Activated naive CD8-positive, alpha-beta T cell treated with anti-CD3 and anti-CD28 coated beads, Interleukin-2, amount 10 ng/mL, durations not matched to agents 7 days and 5 days (primary cell): ENCODE measurements at places on chromosomes 3 and 15. TPM values are rescaled to one million over a fixed set of nuclear protein-coding genes. Genes with fewer than 3 reads are reported as not detected.

- H3K27ac ChIP-seq = no peak overlapping the region
- no peaks in the 10 kb centered on the region for H3K27me3 ChIP-seq
- DNase-seq = no peak
Observed at GRCh38 chr3:107629566-107629965, 106.8 kb downstream of the BBX start.

Gene PIF1
- 45.8 TPM for total RNA-seq

Gene CLDN1
- not detected for total RNA-seq

GRCh38 chr3:17982211-17982880 lies 239.9 kb upstream of the TBC1D5 start:
- H3K27ac ChIP-seq = no peak overlapping the region
- DNase-seq = no peak
- H3K27me3 ChIP-seq = peaks cover 16% of the 10 kb centered on the region

- peak; percentile 78 for DNase-seq
- H3K27me3 ChIP-seq = peaks cover 49% of the 10 kb centered on the region
- no peaks in the 10 kb centered on the region for H3K36me3 ChIP-seq
- H3K27ac ChIP-seq = no peak overlapping the region
- peak overlapping the region; percentile 72 for H3K4me3 ChIP-seq
- peaks cover 2% of the 10 kb centered on the region for H3K4me1 ChIP-seq
Observed at GRCh38 chr15:40282147-40282868, 556 bp downstream of the ANKRD63 start.

DNA sequence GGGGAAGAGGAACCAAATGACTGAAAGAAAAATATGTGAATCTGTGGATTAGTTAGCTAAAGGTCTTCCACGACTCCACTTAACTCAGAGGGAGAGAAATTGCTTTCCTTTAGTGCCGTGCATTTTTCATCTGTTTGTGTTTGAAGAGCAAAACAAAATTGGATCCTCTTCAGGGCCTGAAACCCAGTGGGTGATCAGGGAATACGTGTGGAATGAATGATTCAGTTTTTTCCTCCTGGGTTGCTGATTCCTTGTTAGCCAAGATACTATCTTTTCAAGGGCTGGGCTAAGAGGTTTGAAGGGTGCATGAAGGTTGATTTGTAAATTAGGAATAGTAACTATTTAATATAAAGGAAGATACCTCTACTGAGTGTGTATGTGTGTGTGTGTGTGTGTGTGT lies 61.0 kb downstream of the TPRG1 start:
- H3K36me3 ChIP-seq = no peaks in the 10 kb centered on the region
- H3K4me1 ChIP-seq = peaks cover 5% of the 10 kb centered on the region

Gene LCTL
- not detected for total RNA-seq

Gene RTP1
- total RNA-seq = not detected

- no peak overlapping the region for H3K27ac ChIP-seq
- H3K36me3 ChIP-seq = no peaks in the 10 kb centered on the region
- no peaks in the 10 kb centered on the region for H3K4me1 ChIP-seq
- no peak overlapping the region for H3K4me3 ChIP-seq
- no peak for DNase-seq
- H3K27me3 ChIP-seq = no peaks in the 10 kb centered on the region
Observed at GRCh38 chr15:54594115-54594514, 602.6 kb downstream of the RSL24D1 start.

DNA sequence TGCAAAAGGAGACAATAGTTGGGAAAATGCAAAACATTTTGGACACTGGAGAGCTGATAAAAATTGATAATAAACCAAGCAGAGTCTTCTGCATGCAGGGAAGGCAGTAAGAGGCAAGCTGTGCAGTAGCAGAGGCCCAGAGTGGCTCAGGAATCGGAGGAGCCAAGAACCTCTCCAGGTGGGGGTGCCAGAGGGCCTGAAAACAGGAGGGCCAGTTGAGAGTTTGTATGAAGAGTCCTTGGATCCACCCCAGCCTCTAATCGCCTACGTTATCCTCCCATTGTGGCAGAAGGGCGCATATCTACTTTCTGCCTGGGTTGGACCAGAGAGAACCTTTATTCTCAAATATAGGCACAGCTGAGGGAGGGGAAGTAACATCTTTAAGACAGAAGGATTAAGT lies 48.9 kb upstream of the RBP1 start:
- no peaks in the 10 kb centered on the region for H3K36me3 ChIP-seq
- peaks cover 11% of the 10 kb centered on the region for H3K4me1 ChIP-seq
- H3K4me3 ChIP-seq = no peak overlapping the region

GRCh38 chr15:87817553-87817952 lies 439.0 kb downstream of the NTRK3 start:
- no peaks in the 10 kb centered on the region for H3K4me1 ChIP-seq
- no peaks in the 10 kb centered on the region for H3K36me3 ChIP-seq
- no peak for DNase-seq
- H3K4me3 ChIP-seq = no peak overlapping the region
- no peak overlapping the region for H3K27ac ChIP-seq

Gene USP50
- total RNA-seq = not detected

Gene DNAH12
- total RNA-seq = 0.20 TPM

DNA sequence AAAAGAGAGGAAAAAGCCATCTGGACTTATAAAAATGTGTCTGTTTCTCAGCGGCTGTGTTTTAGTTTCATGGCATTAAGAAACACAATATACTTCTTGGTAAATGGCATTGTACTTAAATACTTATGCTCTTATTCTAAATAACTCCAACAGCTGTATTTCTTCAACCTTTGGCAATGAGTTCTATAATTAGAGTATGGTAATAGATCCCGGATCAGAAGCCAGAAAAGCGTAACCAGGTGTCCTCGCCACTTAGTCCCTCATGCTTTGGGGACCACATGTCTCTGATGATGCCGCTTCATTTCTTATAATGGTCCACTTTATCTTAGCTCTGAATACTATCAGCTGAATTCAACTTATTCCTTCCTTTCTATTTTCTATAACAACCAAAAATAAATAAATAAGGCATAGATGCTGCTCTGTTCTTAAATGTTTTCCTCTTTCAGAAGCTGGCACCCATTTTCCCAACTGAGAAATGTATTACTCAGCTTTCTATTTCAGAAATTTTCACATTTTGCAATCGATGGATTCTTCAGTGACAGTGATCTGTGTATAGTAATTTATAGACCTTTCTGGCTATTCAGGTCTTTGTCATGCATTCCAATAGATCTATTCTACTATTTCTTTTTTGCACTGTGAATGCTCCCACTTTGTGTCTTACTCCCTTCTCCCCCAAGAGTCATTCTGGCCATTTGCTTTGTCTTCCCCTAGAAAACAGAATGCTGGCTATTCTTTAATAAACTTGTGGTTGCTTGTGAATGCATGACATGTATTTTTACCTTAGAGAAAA lies 87.6 kb upstream of the KBTBD8 start:
- no peak for DNase-seq
- H3K36me3 ChIP-seq = no peaks in the 10 kb centered on the region
- H3K27me3 ChIP-seq = no peaks in the 10 kb centered on the region

Gene CNTN4
- not detected for total RNA-seq

Gene IVD
- total RNA-seq = 92.4 TPM

GRCh38 chr3:149660462-149660861 lies 2.6 kb upstream of the WWTR1 start:
- H3K27me3 ChIP-seq = peaks cover 59% of the 10 kb centered on the region
- DNase-seq = no peak
- no peak overlapping the region for H3K27ac ChIP-seq
- peaks cover 12% of the 10 kb centered on the region for H3K4me1 ChIP-seq

DNA sequence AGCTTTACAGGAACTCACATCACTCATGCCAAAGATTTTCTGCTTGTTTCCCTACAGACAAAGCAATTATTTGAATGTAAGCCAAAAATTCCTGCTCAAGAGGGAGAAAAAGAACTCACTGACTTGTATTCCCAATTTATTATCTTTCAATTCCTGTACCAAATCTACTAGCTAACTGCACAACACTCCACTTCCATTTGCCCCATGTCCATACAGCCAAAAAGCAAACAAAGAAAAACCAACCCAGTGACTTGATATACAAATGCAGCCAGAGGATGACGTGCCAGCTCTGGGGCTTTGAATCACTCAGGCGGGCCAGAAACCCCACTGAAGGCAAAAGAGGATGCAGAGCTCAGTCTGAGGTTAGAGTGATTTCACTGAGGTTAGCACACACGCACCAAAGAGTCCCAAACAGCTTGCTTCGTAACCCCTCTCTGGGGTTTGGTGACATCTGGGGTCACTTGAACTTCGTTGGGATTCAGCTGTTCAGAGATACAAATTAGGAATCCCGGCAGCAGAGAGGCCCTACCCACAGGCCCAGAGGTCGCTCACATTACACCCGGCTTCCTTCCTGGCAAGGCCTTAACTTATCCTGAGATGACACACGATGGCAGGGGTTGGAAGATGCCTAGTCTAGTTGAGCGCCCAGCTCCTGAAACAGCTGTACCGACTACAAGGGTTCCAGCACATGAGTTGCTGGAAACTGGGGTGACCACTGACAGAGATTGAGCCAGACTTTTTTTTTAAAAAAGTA lies 1.6 kb downstream of the RFTN1 start:
- peaks cover 15% of the 10 kb centered on the region for H3K36me3 ChIP-seq
- H3K4me3 ChIP-seq = peak overlapping the region; percentile 79
- peaks cover 67% of the 10 kb centered on the region for H3K4me1 ChIP-seq
- no peaks in the 10 kb centered on the region for H3K27me3 ChIP-seq
- DNase-seq = peak; percentile 68

Gene XXYLT1
- total RNA-seq = 8.3 TPM

- no peak for DNase-seq
- no peaks in the 10 kb centered on the region for H3K4me1 ChIP-seq
- H3K4me3 ChIP-seq = no peak overlapping the region
- no peaks in the 10 kb centered on the region for H3K36me3 ChIP-seq
- H3K27ac ChIP-seq = no peak overlapping the region
Observed at GRCh38 chr15:80487839-80488390, 83.7 kb downstream of the ARNT2 start.

GRCh38 chr15:57213862-57214261 lies 162.4 kb upstream of the CGNL1 start:
- no peak overlapping the region for H3K4me3 ChIP-seq
- H3K4me1 ChIP-seq = peaks cover 6% of the 10 kb centered on the region
- no peak overlapping the region for H3K27ac ChIP-seq
- H3K27me3 ChIP-seq = no peaks in the 10 kb centered on the region
- H3K36me3 ChIP-seq = no peaks in the 10 kb centered on the region
- no peak for DNase-seq

GRCh38 chr15:81339321-81339720 lies 15.4 kb upstream of the STARD5 start:
- no peaks in the 10 kb centered on the region for H3K27me3 ChIP-seq
- no peak overlapping the region for H3K4me3 ChIP-seq
- DNase-seq = no peak
- no peaks in the 10 kb centered on the region for H3K36me3 ChIP-seq
- no peak overlapping the region for H3K27ac ChIP-seq

DNA sequence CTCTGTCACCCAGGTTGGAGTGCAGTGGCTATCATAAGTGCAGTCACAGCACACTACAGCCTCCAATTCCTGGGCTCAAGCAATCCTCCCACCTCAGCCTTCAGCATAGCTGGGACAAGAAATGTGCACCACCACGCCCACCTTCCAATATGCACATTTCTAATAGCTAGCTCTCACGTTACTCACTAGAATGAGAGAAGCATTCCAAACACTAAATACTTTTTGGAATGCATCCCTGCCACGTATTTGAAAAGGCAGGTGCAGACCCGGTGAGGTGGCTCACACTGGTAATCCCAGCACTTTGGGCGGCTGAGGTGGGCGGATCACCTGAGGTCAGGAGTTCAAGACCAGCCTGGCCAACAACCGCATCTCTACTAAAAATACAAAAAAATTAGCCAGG lies 7.6 kb upstream of the TCF12 start:
- H3K27ac ChIP-seq = no peak overlapping the region
- no peak overlapping the region for H3K4me3 ChIP-seq
- peaks cover 9% of the 10 kb centered on the region for H3K4me1 ChIP-seq
- peaks cover 2% of the 10 kb centered on the region for H3K36me3 ChIP-seq
- H3K27me3 ChIP-seq = no peaks in the 10 kb centered on the region

Gene CRABP1
- total RNA-seq = not detected

- H3K36me3 ChIP-seq = no peaks in the 10 kb centered on the region
- no peaks in the 10 kb centered on the region for H3K4me1 ChIP-seq
- H3K4me3 ChIP-seq = no peak overlapping the region
Observed at GRCh38 chr3:109023167-109023566, 69.5 kb upstream of the GUCA1C start.

Gene A4GNT
- total RNA-seq = not detected

- DNase-seq = no peak
- H3K4me3 ChIP-seq = no peak overlapping the region
- H3K36me3 ChIP-seq = no peaks in the 10 kb centered on the region
- H3K27me3 ChIP-seq = peaks cover 4% of the 10 kb centered on the region
Observed at GRCh38 chr3:190073264-190074008, 47.3 kb downstream of the P3H2 start.

Gene SCN5A
- total RNA-seq = 0.28 TPM

DNA sequence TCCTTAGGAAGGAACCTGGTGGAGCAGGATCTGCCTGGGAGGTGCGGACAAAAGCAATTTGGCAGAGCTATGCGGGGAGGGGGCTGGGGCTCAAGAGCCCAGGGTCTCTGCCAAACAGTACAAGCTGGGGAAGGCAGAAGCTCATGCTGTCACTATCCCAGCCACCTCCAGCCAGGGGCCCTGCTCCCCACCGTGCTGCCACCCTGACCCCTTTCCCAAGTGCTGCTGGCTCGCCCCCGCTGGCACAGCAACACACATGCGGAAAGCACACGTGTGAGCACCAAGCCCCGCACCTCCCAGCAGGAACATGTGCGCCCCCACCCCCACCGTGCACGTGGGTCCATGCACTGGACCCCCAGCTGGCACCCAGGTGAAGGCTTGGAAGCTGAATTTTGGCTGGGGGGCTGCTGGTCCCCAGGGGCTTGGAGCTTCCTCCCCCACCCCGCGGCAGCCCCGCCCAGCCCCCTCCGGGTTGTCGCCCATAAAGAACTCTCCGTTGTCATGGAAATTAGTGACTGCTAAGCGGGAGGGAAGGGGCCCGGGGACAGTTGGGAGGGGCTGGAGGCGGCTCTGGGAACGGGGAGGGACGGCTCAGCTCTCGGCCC lies 742 bp downstream of the CAMKV start:
- DNase-seq = no peak
- H3K4me1 ChIP-seq = no peaks in the 10 kb centered on the region

Gene TGM4
- not detected for total RNA-seq

GRCh38 chr15:46089467-46089935 lies 454.7 kb downstream of the SQOR start:
- no peaks in the 10 kb centered on the region for H3K27me3 ChIP-seq
- no peak for DNase-seq
- no peak overlapping the region for H3K4me3 ChIP-seq
- no peaks in the 10 kb centered on the region for H3K36me3 ChIP-seq
- H3K27ac ChIP-seq = no peak overlapping the region
